Kasumi-1 (cell line): ENCODE measurements at places on chromosomes 2 and 18.

- DNase-seq: no peak
Observed at GRCh38 chr18:32208577-32208976, 18.7 kb downstream of the MEP1B start.

GRCh38 chr2:159051661-159052060 lies 83.2 kb downstream of the TANC1 start:
- no peak for DNase-seq

- no peak for DNase-seq
Observed at GRCh38 chr2:186949726-186950256, 100.8 kb upstream of the ZSWIM2 start.

DNA sequence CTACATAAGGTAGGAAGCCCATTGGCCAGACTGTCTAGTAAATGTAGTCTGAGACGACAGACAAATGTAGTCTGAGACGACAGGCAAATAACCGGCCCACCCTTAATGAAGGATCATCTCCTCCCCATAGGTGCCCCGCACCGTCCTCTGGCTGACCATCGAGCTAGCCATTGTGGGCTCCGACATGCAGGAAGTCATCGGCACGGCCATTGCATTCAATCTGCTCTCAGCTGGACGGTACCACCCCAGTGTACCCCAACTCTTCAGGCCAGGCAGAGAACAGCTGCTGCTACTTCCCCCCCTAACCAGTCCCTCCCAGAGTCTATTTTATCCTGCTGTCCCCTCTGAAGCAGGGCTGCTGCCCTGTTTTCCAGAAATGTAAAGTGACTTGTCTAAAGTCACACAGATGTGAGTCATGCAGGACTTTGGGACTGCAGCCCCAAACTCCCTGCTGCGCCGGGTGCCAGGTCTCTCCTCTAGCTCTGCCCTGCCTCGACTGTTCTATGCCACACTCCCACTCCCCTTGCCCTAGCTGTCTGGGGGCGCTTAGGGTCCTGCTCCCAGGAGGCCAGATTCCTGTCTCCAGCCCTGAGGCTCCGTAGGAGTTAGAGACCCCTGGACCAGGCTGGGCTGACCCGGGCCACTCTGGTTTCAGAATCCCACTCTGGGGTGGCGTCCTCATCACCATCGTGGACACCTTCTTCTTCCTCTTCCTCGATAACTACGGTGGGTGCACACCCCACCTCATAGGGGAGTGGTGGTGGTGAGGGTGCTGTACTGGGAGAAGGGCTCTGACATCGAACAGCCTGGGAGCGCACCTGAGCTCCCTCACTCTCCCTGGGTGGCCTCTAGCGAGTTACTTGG lies 4.7 kb downstream of the SLC11A1 start:
- DNase-seq: no peak

DNA sequence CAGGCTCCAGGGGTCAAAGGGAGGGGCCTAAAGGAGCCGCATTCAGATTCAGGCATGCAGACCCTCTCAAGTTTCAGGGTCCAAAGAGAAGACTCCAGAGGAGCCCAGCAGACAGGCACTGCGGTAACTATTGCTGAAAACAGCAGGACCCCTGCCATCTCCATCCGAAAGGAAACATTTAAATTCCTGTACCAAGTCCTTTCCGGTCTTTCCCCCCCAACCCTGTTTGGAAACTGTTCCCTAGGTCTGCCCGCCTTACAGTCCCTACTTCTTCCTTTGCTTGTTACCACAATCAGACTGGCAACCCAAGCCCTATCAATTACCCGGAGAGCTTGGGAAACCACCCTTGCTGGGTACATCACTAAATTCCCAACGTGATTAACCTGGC lies 82.0 kb downstream of the DNMT3A start:
- DNase-seq: no peak

DNA sequence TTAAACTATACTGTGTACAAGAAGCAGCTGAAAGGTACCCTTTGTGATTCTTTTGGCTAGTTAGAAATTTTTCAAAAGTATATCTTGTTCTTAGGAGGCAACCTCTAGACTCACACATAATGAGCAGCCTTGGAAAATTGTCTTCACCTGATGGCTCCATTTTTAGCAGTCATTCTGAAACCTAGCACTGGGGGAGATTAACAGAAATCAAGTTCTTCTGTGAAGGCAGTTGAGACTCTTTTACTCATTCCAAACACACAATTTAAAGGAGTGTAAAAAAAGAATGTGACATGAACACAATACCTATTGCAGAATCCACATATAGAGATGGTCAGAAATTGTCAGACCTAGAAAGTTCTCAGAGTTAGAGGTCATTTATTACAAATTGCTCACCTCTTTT lies 197.7 kb downstream of the UBE2E3 start:
- no peak for DNase-seq

DNA sequence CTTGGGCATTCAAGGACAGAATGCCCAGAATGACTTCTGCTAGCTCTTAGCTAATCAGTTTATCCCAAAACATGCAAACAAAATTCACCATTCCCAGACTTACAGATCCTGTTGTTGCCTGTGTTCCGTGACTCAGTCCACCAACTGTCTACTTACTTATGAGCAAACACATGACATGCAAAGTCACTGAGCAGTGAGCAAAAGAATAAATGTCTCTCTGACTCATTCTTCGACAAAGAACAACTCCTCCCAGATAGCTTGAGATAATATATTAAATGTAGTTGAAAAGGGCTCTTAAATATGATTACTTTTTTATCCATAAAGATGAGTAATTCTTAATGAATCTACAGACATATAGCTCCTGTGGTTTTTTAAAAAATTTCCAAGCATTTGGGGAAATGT lies 9.0 kb upstream of the CREG2 start:
- no peak for DNase-seq

- no peak for DNase-seq
Observed at GRCh38 chr2:100535855-100536254, 26.9 kb upstream of the PDCL3 start.

GRCh38 chr18:8734496-8734895 lies 29.1 kb downstream of the MTCL1 start:
- DNase-seq: no peak
